ENCODE measurements at places on chromosomes 2 and 18.

DNA sequence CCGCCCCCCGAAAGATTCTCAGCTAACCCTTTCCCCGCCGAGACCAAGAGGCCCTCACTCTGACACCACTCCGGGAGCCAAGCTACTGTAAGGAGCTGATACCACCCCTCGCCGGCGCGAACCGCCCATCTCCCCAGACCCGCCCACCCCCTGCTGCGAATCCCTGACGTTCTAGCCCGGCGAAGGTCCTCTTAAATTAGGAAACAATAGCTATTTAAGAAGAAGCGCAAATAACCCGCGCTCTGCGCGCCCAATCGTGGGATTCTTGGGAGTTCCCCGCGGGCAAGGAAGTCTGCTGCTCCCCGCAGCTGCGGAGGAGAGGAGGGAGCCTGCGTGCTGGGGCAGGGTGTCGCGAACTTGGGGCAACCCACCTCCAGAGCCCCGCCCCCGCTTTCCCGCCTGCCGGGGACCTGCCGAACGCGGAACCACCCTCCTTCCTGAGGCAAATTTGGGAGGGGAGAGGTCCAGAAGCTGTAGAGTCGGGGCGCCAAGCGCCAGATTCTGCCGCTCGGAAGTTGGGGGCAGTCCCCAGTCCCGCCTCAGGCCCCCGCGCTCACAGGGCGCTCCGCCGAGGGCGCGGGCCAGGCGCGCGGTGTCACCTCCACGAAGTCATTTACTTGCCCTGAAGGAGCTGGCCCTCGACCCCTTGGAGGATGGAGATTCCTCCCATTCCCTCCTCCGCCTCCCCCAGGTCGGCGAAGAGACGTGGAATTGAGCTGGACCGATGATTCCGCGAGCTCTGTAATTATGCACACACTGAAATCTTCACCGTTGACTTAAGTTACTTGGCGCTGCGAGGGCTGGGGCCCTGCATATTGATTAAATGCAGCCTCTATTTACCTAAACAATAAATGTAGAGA is 8.4 kb upstream of the SP9 start:
- DNase-seq, result no peak

- DNase-seq, result no peak
Observed at GRCh38 chr18:7273301-7273921, 42.5 kb downstream of the LRRC30 start.

DNA sequence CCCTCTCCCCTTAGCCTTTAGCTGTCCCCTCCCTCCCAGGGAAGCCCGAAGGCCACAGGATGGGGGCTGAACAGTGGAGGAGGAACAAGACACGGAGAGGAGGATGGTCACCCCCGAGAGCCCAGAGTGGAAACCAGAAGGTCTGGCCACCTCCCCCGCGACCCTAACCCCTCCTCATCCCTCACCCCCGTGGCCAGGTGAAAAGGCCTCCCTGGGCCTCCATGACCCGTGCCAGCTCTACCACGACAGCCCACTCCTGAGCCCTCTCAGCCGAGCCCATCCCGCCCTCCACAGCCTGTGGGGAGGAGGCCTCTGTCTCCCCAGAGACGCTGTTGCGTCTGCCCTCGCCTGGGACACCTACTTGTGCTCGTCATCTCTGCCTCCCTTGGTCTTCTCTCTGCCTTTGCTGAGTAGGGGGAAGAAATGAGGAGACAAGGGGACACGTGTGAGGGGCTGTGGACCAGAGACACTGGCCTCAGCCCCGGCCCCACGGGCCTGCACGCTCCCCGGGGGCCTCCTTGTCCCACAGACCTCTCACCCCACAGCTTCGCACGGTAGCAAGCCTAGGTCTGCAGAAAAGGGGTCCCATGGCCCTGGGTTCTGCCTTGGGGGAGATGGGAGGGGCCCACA is 32.5 kb upstream of the OTOF start:
- no peak for DNase-seq

- DNase-seq, result no peak
Observed at GRCh38 chr2:137802038-137802437, 162.2 kb upstream of the HNMT start.

DNA sequence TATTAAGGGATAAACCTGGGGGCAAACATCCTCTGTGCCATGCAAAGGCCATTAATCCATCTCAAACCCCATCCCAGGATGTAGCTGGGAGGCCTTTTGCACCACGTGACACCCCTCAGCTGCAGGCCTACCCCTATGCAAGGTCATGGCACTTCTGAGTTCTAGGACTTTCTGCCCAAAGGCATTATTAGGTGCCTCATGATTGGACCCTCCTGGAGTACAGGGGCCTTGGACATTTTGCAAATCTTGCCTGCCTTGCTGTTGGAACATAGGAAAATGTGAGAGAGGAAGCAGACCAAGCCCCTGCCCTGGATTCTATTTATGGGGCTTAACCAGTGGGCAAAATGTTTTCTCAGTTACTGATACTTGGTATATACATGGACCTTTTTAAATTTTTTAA is 44.2 kb upstream of the NFU1 start:
- DNase-seq, result no peak
